Left renal pelvis (tissue), 4 donors: ENCODE measurements at places on chromosomes 13 and 19. TPM values are rescaled to one million over a fixed set of nuclear protein-coding genes. Genes with fewer than 3 reads are reported as not detected.

GRCh38 chr13:99263126-99263785 lies 5.1 kb upstream of the GPR18 start:
- DNase-seq = no peak

The VAV1 gene
- polyA plus RNA-seq = 4.2 TPM

DNA sequence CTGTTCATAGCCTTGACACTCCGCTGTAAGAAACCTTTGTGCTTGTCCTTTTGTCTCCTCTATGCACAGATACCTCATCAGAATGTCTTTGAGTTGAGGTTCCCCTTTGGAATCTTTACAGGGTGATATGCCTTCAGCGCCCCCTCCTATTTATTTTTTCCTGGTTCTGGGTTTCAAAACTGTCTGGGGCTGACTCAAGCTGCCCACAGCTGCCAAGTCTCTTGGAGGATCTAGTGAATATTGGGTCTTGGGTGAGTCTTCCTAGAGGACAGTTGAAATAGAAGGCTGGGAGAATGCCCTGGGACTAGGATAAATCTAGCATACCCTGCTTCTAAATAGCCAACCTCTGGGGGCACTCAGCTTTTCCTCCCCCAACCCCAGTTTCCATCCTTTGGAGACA lies 930 bp downstream of the ZNF136 start:
- no peak for DNase-seq

GRCh38 chr19:32865326-32865725 lies 4.2 kb downstream of the SLC7A9 start:
- DNase-seq = no peak

The NCCRP1 gene
- polyA plus RNA-seq = 0.87 TPM

DNA sequence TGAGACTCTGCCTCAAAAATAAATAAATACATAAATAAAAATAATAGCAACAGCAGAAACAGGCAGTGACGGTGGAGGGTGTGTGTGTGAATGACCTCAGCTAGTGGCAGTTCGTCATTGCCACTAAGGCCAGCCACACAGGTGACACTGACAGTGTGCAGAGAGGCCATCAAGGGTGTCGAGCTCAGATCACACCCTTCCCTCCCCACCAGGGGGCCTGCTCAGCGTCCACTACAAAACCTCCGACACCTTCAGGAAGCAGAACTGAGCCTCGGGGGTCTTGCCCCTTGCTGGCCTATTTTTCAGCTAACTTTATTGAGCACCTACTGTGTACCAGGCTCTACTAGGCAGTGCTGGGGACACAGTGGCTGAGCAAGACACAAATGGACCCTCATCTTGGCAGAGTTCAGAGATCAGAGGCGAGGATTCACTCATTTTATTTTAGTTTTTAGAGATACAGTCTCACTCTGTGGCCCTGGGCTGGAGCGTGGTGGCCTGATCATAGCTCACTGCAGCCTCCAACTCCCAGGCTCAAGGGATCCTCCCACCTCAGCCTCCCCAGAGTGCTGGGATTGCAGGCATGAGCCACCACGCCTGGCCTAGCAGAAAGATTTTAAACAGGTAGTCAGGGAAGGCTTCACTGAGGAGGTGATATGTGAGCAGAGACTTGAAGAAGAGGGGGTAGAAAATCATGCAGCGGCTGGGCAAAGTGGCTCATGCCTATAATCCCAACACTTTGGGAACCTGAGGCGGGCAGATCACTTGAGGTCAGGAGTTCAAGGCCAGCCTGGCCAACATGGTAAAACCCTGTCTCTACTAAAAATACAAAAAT lies 30.3 kb upstream of the SEMA6B start:
- no peak for DNase-seq

GRCh38 chr19:409516-410242 lies 732 bp upstream of the C2CD4C start:
- no peak for DNase-seq

DNA sequence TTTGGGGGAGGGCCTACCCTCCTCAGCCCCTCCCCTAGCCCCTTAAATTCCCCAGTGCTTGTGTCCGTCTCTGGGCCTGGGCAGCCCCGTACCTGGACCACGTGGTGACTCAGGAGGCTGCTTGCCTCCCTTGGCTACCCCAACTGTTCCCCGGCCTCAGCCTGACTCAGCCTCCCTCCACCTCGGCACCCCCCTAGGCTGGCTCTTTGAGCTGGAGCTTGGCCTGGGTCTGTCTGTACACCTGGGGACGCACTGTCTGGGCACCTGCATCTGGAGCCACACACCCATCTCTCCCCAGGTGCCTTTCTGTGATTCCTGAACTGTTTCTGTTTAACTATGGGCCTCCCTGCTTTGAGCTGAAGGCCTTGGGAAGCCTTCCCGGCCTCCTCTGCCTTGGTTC lies 1.8 kb upstream of the KLK14 start:
- no peak for DNase-seq

GRCh38 chr13:59954601-59955000 lies 209.1 kb downstream of the DIAPH3 start:
- no peak for DNase-seq

The CD209 gene
- 6.0 TPM for polyA plus RNA-seq

The ZNF541 gene
- polyA plus RNA-seq = 0.29 TPM

DNA sequence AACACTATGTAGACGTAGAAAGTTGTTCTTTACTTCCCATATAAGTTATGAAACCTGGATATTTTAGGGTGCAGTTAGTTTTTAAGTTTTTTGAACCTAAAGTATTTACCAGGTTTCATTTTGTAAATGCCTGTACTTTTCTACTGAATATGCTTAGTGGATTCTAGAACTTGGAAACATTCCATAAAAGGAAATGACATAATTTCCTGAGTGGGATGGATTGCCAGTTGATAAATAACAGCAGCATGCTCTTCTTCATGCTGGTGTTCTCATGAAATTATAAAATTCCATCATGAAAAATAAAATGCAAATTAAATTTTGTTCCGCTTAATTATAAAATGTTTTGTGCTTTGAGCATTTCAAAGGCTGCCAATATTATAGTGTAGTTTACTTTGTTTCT lies 362.2 kb upstream of the PCDH20 start:
- DNase-seq = no peak

GRCh38 chr13:98226496-98226895 lies 49.4 kb upstream of the RNF113B start:
- DNase-seq = no peak

- no peak for DNase-seq
Observed at GRCh38 chr19:43489310-43489709, 15.2 kb downstream of the PHLDB3 start.

DNA sequence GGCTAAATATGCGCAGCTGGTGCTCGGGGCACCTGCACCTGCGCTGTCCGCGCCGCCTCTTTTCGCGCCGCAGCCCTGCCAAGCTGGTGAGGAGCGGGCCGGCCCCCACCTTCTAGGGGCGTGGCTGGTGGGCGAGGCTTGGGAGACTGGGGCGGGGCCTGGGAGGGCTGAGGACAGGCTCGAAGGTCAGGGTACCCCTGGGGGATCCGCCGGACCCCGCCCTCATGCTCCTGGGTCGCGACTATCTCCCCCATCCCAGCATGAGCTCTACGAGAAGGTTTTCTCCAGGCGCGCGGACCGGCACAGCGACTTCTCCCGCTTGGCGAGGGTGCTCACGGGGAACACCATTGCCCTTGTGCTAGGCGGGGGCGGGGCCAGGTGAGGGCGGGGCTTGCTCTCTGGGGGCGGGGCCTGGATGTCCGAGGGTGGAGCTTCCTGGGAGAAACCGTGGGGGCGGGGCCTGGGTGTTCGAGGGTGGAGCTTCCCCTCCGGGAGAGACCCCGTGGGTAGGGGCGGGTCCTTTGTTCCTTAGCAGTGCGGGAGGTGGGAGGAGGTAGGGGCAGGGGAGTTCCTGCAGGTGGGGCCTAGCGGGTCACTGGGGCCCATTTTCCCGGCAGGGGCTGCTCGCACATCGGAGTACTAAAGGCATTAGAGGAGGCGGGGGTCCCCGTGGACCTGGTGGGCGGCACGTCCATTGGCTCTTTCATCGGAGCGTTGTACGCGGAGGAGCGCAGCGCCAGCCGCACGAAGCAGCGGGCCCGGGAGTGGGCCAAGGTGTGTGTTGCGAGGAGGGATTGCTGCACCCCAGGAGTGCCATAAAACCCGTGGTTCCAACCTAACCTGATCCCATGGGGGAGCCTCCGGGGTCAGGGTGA lies 19.7 kb downstream of the PNPLA6 start:
- DNase-seq = no peak

DNA sequence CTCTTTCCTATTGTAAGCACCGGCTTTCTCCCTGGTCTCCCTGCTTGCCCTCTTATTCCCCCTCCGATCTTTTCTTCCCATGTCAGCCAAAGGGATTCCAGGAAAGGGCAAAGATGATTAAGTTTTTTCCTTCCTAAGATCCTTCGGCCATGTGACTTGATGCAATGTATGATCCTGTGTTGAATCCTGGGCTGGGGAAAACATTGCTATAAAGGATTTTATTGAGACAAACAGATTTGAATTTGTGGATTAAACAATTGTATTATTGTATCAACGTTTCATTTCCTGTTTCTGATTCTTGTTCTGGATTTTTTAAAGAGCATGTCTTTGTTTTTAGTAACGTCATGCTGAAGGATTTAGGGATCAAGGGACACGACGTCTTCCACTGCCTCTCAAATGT lies 16.9 kb upstream of the ZNF541 start:
- DNase-seq = no peak

DNA sequence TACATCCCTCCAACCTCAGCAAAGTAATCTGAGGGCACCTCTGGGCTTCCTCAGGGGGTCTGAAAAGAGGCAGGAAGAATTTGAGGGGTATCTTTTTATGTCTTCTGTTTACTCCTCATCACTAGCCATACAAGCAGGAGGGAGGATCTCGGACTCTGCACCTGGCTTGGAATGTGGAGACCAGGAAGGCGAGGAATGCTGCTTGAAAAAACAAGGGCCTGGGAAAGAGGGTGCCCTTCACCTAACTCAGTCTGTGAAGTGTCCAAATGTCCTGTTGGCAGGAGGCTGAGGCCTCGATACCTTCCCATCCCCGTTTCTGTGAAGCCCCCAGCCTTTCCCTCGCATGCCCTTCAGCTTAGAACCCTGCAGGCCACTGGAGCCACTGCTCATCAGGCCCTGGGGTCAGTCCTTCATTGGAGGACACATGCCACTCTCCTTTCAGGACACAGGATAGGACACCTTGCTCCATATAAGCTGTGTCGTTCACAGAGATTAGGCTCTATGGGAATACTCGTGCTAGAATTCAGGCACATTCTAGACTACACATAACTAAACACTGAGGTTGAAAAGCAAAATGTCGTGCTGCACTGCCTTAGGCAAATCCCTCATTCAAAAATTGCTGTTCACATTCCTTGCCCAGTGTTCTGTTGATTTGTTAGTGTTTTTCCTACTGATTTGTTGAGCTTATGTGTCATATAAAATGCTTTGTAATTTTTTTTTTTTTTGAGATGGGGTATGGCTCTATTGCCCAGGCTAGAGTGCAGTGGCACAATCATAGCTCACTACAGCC lies 49.7 kb downstream of the ESD start:
- no peak for DNase-seq

- DNase-seq = no peak
Observed at GRCh38 chr19:14782626-14783409, 4.5 kb upstream of the ADGRE2 start.

DNA sequence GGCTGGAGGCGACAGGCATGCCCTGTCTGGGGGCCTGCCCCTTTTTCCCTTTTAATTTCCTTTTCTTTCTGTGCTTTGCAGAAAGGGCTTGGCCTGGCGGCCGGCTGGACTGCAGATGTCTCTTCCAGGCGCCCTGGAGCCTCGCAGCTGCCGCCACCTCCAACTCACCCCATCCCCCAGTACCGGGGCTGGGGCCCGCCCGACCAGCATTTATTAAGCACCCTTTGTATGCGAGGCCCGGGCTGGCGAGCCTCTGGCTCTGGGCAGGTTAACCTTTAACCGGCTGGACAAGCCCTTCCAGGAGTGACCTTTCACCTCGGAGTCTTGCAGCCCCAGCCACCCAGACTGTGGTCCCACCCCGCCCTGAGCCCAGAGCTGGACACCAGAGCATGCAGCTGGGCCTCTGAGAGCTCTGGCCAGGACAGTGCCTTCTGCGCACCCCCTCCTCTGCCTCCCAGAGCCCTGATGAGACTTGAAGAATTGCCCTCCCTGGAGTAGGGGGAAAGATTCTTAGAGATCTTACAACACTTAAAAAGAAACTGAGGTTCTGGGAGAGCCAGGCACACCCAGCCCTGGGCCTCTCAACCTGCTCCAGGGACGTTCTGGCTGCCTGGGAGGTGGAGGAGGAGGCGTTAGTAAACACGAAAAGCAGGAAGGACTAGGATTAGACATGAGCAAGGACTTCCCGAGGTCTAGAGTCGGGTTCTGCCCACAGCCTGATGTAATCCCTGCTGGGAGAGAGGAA lies 1.1 kb upstream of the NR2F6 start:
- DNase-seq = no peak

The ZNF490 gene
- polyA plus RNA-seq = 5.9 TPM

The CEACAM8 gene
- 0.20 TPM for polyA plus RNA-seq

The LHB gene
- 0.47 TPM for polyA plus RNA-seq

GRCh38 chr19:3276341-3276799 lies 51.9 kb downstream of the CELF5 start:
- no peak for DNase-seq
